Esophagus (tissue), 2 donors: ENCODE measurements at places on chromosomes 3 and 15. TPM values are rescaled to one million over a fixed set of nuclear protein-coding genes. Genes with fewer than 3 reads are reported as not detected.

Gene SGO1
- polyA plus RNA-seq, result 1.8 TPM

Gene C3orf49
- polyA plus RNA-seq, result not detected

Gene MAGEF1
- 27.2 TPM for polyA plus RNA-seq

Gene SLC12A1
- polyA plus RNA-seq, result not detected

Gene KNG1
- polyA plus RNA-seq, result not detected

Gene CTXND1
- polyA plus RNA-seq, result 0.02 TPM

Gene RBMS3
- polyA plus RNA-seq, result 1.1 TPM

Gene EFCAB12
- 0.08 TPM for polyA plus RNA-seq

Gene ZBTB47
- 6.0 TPM for polyA plus RNA-seq

Gene EID1
- 54.2 TPM for polyA plus RNA-seq

Gene ATP13A3
- 12.2 TPM for polyA plus RNA-seq

Gene RETNLB
- not detected for polyA plus RNA-seq

Gene GOLGA6D
- not detected for polyA plus RNA-seq

Gene WDR49
- 0.18 TPM for polyA plus RNA-seq

Gene ACP3
- polyA plus RNA-seq, result 48.4 TPM

Gene MCTP2
- 2.5 TPM for polyA plus RNA-seq

Gene PRICKLE2
- 2.7 TPM for polyA plus RNA-seq

Gene GADL1
- polyA plus RNA-seq, result 0.06 TPM

Gene C3orf62
- polyA plus RNA-seq, result 6.6 TPM

Gene IL12A
- 4.4 TPM for polyA plus RNA-seq

Gene MEIS2
- 6.0 TPM for polyA plus RNA-seq

Gene HTR3D
- polyA plus RNA-seq, result not detected

Gene HTR3E
- not detected for polyA plus RNA-seq

Gene TRAT1
- polyA plus RNA-seq, result 0.20 TPM

Gene UBAP1L
- 0.89 TPM for polyA plus RNA-seq

Gene SMAD6
- 1.6 TPM for polyA plus RNA-seq

Gene FOXB1
- polyA plus RNA-seq, result not detected

Gene SUSD5
- 0.04 TPM for polyA plus RNA-seq

Gene SEMA6D
- polyA plus RNA-seq, result 0.40 TPM

Gene TLR9
- polyA plus RNA-seq, result 0.10 TPM

Gene NR1I2
- polyA plus RNA-seq, result 0.08 TPM

Gene CNTN3
- polyA plus RNA-seq, result 0.08 TPM

Gene PAQR5
- 10.5 TPM for polyA plus RNA-seq

Gene BMF
- 1.0 TPM for polyA plus RNA-seq

Gene GHSR
- not detected for polyA plus RNA-seq

Gene IMPG2
- 0.02 TPM for polyA plus RNA-seq

Gene UROC1
- not detected for polyA plus RNA-seq

Gene GRK7
- not detected for polyA plus RNA-seq

Gene GOLGA8M
- polyA plus RNA-seq, result 0.18 TPM

Gene TTLL13
- 0.04 TPM for polyA plus RNA-seq

Gene DLEC1
- polyA plus RNA-seq, result 0.16 TPM

Gene STRIT1
- polyA plus RNA-seq, result 0.14 TPM
